Neural crest cell (in vitro differentiated cells): ENCODE measurements at places on chromosomes 1 and 21.

DNA sequence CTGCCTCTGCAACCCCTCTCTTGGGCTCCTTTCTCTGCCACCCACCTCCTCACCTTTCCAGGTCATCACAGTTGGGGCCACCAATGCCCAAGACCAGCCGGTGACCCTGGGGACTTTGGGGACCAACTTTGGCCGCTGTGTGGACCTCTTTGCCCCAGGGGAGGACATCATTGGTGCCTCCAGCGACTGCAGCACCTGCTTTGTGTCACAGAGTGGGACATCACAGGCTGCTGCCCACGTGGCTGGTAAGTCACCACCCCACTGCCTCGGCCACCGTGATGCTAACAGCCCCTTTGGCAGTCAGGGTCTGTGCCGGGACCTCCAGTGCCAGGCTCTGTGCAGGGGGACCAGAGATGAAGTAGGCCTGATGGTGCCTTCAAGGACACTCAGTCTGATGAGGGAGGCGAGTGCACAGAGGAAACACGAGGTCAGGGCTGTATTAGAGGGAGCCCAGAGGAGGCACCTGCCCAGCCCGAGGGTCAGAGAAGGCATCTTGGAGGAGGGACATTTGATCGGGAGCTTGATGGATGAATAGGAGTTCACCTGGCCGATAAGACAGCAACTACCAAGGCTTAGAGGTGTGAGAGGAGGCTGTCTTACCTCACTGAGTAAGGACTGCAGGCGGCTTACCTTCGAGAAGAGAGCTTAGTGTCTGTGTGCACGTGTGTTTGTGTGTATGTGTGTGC, 18.1 kb downstream of the PCSK9 start:
- no peak for DNase-seq

DNA sequence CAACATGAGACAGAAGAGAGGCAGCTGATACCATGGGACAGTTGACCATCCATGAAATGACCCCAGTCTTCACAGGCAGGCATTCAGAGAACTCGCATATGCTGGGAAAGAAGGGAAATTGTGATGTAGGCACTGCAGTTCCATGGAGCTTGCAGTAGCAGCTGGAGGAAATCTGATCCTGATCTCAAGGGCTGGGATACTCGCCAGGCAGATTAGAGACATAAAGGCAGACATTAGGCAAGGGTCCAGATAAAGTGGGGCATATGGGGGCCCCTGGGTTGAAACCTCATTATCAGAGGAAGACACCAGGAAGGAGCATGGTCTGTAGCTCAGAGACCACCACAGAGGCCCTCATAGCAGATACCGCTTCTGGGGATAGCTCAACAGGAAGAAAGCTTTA, 48.7 kb upstream of the TNR start:
- no peak for DNase-seq

- DNase-seq, result no peak
These were observed 74.4 kb downstream of the RWDD3 start for GRCh38 chr1:95308276-95309030.

GRCh38 chr1:114105421-114105979, 48.2 kb downstream of the SYT6 start:
- no peak for DNase-seq

- no peak for DNase-seq
These were observed 95.1 kb upstream of the KRTAP19-8 start for GRCh38 chr21:31133243-31133830.

- no peak for DNase-seq
These were observed 933.4 kb downstream of the PLA2G4A start for GRCh38 chr1:187762118-187762517.

- no peak for DNase-seq
These were observed 31.9 kb downstream of the CDCP2 start for GRCh38 chr1:54120698-54121481.

DNA sequence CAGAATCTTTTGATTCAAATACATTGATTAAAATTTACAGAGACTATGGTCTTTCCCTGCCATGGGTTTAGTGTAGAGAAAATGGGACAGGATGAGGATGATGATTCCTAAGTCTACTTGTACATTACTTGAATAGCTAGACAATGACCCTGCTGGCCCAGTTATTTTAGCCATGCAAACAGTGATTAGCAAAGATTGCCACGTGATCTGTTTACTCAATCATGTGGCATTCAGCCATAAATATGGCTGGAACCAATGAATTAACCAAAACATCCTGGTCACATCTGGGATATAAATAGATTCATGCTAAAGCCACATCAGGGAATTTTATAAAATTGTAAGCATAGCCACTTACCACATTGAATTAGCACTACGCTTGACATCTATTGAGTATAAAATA, 167.3 kb downstream of the PBX1 start:
- no peak for DNase-seq

GRCh38 chr1:33332357-33332789, 11.5 kb upstream of the A3GALT2 start:
- no peak for DNase-seq

GRCh38 chr1:234409328-234409727, 36.1 kb downstream of the COA6 start:
- DNase-seq, result no peak

DNA sequence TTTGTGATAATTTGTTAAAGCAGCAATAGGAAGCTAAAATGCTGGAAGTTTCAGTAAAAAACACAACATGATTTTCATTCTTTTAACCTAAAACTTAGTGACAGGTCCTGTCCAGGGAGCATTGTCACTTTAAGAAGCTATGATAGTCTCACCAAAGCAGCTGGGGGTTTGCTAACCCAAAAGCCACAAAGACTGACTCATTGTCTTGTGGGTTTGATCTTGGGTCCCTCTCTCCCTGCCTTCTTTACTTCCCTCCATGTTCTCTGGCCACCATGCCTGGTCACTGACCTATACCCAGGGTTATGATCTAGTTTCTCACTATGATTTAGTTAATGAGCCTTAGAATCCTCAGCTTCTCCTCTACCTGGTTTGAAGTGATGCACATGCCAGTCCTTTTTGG, 213.5 kb upstream of the PTGFR start:
- DNase-seq, result no peak

GRCh38 chr1:905071-905749, 18.5 kb upstream of the SAMD11 start:
- DNase-seq, result no peak

DNA sequence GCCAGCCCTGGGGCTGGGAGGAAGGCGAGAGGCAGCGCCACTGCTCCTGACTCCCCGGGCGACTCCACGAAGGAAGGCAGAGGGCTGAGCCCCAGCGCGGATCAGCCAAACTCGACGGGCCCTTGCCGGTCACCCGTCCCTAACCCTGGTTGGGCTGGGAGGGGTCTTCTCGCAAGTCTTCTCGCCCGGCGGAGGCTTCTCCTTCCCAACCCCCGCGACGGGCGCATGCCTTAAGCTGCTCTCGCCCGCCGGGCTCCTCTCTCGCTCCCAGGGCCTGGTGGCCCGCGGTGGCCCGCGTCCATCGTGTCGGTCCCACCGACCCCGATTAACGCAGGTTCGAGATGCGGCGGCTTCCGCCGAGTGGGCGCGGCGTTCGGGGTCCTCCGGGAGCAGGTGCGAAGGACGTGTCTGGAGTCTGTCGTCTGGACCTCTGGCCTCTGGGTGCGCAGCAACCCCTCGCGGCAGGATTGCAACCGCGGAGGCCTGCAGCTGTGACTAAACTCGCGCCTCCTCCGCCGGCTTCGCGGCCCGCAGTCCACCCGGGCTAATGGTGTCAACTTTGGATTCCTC, 29.0 kb upstream of the PPM1J start:
- DNase-seq, result no peak

- no peak for DNase-seq
These were observed 14.3 kb downstream of the FBXO28 start for GRCh38 chr1:224127925-224128819.

DNA sequence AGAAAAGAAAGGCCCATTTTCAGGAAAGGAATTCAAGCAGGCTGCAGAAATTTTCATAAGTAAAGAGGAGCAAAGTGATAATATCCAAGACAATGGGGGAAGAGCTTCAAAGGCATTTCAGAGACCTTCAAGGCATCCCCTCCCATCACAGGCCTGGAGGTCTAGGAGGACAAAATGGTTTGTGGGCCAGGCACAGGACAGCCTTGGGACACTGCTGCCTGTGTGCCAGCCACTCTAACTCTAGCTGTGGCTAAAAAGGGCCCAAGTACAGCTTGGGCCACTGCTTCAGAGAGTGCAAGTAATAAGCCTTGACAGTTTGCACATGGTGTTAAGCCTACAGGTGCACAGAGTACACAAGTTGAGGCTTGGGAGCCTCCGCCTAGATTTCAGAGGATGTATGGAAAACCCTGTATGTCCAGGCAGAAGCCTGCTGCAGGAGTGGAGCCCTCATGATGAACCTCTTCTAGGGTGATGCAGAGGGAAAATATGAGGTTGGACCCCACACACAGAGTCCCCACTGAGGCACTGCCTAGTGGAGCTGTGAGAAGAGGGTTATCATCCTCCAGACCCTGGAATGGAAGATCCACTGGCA, 51.8 kb upstream of the ZSWIM5 start:
- no peak for DNase-seq

GRCh38 chr1:178575611-178576361, 62.9 kb downstream of the TEX35 start:
- DNase-seq, result no peak

- no peak for DNase-seq
These were observed 14.5 kb downstream of the SYT11 start for GRCh38 chr1:155873860-155874259.

GRCh38 chr1:7940745-7941436, at the start of gene TNFRSF9:
Gene TNFRSF9, minus strand, starts transcription at chr1:7940839. Its CDS starts 845 bp downstream, at chr1:7939994.
- DNase-seq, result no peak

DNA sequence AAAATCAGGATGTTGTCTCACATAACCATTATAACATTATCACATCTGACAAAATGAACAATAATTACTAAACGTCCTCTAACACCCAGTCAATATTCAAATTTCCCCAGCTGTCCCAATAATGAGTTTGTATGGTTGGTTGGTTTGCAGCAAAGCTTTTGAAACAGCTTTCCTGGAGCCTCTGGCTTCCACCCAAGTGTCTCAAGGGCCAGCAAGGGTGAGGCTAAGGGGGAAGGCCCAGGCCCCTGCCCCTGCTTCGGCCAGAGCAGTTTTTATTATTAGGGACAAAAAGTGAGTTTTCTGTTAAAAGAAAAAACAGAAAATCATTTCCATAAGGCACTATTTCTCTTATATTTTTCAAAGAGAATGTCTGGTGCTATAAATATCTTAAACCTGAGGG, 19.1 kb upstream of the AVPR1B start:
- DNase-seq, result no peak

DNA sequence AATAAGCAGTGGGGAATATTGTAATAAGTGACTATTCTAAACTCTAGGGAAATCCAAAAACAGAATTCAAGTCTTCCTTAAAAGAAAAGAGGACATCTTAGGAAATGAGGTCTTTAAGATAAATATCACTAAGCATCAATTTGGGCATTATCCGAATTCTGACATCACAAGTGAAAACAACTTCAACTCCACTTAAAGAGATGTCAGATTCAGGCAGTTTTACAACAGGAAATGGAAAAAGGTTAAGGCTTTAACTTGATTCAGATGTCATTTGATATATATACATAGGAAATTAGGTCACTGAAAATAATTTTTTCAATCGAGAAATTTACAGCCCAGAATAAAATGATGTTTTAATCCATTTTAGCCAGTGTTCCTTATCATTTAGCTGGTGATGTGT, 435.4 kb downstream of the SETD4 start:
- DNase-seq, result no peak

- DNase-seq, result no peak
These were observed 14.9 kb upstream of the CTSS start for GRCh38 chr1:150780510-150780909.
